ENCODE measurements at places on chromosomes 1 and 21.

- DNase-seq: no peak
These were observed 19.9 kb downstream of the INSRR start for GRCh38 chr1:156838972-156839371.

- no peak for DNase-seq
These were observed 131.9 kb upstream of the COL6A1 start for GRCh38 chr21:45849651-45850050.

GRCh38 chr1:62367005-62367557 is 47.8 kb upstream of the KANK4 start:
- no peak for DNase-seq

GRCh38 chr1:74395571-74395970 is 116.8 kb downstream of the LRRC53 start:
- no peak for DNase-seq

DNA sequence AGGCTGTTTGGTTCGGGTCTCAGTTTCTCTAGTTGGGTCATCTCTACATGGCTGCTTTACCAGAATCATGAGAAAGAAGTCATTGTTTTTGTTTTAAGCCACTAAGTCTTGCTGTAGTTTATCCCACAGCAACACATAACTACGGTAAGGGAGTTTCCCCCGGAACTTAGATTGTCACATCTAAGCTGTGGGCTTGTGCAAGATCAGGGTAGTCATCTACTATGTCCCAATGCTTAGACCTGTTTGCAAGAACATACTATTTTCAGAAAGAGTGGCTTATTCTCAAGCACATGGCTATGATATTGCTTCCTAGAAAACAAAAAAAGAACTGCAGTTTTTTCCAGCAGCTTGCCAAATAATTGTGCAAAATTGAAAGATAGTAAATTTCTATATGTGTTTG is 18.0 kb upstream of the OLIG2 start:
- no peak for DNase-seq

DNA sequence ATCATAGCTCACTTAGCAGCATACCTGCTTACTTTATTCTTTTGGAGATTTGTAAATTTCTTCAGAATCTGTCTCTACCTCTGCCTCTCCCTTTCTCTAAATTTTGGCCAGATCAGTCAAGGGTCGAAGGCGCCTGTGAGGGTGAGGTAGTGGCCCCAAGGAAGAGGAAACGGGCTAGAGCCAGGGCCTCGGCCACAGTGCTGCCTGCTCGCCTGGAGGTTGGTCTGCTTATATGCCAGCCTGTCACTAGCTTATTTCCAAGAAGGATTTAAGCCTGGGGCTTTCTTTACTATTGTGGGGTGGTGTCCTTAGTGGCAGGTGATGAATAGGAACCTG is 19.6 kb downstream of the PEX14 start:
- no peak for DNase-seq

DNA sequence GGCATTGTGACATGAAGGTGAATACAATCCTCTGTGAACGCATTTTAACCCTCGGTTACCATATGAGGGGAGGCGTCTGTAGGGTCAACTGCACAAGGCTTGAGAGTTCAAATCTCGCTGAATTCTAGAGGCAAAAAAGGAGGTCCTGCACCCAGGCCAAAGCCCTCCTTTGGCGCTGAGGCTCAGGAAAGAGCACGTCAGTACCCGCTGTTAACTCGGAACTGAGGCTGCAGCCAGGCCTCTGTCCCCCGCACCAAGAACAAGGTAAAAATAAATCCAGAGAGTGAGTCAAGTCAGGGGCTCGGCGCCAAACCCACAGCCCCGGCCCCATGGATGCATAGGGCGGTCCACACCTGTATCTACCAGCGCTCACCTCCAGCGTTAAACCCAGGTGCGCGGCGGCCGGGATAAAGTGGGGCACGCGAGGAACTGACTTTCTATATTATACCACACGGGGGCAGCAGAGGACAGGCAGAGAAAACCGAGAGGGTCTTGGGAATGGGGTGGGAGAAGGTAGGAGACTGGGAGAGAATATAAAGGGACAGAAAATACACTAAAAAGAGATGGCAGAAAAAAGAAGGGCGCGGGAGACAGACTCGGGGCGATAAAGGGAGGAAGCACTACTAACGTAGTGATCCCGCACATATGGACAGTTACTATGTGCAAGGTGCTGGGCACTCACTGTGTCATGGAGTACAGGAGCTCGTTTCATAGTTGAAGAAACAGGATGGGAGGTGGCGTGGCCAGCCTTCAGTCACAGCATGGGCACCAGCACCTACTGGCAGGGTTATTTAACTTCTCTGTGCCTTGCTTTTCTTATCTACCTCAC is 54.9 kb downstream of the DMRTA2 start:
- no peak for DNase-seq

DNA sequence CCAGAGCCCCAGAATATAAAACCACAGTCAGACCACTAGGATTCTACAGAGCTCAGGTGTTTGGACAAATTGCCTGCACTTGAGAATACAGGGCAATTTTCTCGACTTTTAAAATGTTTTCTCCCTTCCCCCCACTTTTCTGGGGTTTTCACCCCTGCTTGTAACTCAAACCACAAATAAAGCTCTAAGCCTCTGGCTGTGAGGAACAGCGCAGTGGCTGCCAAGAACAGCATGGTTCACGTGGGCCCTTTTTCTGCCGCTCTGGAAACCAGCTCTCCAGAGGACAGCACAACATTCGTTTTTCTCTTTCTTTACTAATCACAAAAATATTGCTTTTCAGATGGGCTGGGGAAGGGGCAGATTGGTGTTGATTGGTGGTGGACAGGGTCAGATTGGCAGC is 102.2 kb upstream of the JUN start:
- no peak for DNase-seq

DNA sequence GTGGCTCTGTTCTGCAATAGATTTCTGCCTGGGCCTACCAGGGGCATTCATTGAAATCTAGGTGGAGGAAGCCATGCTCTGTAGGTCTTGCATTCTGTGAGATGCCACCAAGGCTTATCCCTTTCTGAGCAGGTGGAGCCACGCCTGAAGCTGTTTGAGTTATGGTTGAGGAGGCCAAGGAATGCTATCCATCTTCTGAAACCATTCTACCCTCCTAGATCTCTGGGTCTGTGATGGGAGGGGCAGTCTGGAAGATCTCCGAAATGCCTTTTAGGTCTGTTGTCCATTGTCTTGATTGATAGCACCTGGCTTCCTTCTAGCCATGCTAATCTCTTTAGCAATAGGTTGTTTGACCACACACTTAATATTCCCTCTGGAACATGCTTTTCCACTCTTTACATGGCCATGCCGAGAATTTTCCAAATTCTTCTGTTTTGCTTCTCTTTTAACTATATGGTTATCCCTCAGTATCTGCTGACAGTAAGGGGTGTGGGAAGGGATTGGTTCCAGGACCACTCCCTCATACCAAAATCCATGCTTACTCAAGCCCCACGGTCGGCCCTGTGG is 45.2 kb downstream of the AK4 start:
- DNase-seq: no peak

DNA sequence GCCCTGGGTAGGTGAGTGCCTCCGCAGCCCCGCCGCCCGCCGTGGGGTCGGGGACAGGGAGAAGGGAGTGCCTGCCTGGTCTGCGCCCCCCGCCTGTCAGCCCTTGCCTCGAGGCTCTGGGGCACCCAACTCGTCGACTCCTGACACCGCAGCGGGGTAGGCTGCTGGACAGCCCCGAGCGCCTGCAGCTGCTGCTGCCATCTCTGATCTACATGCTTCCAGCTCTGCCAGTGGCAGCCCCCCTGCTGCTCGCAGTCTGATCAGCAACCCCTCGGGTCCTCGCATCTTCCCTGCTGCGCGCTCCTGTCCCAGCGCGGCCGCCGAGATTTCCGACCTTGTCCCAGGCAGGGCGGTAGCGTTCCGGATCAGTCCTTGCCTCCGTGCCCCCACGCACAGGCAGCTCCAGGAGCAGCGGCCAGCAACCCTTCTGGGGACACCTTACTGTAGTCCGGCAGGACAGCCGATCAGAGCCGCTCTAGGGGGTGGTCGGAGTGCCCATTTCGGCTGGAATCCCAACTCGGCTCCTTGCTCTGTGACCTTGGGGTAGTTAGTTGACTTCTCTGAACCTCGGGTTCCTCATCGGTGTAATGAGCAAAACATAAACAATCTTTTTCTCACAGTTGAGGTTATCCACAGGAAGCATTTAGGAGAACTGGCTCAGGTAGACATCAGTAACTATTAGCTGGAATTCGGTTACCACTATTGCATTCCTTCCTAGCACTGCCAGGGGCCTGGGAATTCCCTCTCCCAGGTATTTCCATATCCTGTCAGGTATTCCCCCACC is 540 bp downstream of the BCAN start:
- DNase-seq: no peak

DNA sequence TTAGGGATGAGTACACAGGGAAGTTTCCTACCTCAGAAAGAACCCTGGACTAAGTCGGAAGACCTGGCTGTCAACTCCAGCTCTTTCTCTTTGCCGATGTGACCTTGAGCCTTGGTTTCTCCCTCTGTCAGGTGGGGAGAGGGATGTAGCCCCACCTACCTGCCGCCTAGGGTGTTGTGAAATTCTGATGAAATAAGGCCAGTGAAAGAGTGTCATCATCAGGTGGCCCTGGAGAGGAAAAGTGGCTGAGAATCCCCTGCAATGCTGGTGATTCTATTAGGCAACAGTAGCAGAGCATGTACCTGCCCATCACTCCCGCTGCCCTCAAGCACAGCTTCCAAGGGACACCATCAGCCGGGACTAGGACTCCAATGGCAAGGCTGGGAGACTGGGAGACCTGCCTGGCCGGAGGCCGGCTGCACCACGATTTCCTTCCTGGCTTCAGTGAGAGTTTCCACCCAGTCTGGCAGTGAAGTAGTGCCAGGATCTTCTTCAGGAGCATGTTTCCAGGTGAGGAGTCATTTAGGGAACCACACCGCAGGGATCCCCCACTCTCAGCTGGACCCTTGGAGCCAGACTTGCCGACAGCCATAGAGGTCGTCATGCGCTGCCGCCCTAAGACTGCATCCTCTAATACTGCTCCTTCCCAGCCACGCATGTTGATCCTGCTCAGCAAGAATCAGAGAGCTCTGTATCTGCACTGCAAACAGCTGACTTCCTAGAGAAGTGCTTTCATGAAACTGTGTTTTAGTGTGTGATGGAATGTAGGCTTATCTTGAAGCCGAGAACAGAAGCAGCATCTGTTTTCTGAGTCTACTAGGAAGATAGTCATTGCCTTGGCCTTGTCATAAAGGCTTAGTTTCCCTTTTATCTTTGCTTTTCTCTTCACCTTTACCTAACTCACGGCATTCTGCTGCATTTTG is 88.0 kb upstream of the F3 start:
- peak; percentile 78 for DNase-seq

GRCh38 chr1:193348091-193348768 is 161.8 kb upstream of the B3GALT2 start:
- DNase-seq: no peak

- DNase-seq: peak; percentile 90
These were observed 37.1 kb upstream of the ARHGEF10L start for GRCh38 chr1:17502326-17502778.

GRCh38 chr1:232300466-232300865 is 329.5 kb downstream of the SIPA1L2 start:
- DNase-seq: no peak

GRCh38 chr1:98103617-98104285 is 182.9 kb upstream of the DPYD start:
- DNase-seq: no peak

- DNase-seq: no peak
These were observed 8.9 kb upstream of the VPS13D start for GRCh38 chr1:12220890-12221289.
